GM12892 (cell line): ENCODE measurements at places on chromosomes 2 and 18.

GRCh38 chr2:117519721-117520120 is 294.8 kb upstream of the DDX18 start:
- no peak for DNase-seq

DNA sequence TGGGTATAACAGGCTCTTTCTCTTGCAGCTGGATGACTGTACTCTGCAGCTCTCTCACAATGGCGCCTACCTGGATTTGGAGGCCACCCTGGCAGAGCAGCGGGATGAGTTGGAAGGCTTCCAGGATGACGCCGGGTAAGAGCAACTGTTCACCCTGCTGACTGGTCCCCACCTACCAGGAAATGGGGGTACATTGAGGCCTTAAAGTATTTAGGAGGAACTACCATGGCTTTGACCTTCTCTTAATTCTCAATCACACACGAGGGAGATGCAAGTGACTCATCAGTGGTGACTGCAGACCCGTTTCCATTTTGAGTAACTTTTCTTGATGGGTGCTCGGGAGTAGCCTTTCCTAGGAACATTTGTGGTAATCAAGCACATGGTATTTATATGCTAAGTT is 58.0 kb downstream of the FHOD3 start:
- no peak for DNase-seq

DNA sequence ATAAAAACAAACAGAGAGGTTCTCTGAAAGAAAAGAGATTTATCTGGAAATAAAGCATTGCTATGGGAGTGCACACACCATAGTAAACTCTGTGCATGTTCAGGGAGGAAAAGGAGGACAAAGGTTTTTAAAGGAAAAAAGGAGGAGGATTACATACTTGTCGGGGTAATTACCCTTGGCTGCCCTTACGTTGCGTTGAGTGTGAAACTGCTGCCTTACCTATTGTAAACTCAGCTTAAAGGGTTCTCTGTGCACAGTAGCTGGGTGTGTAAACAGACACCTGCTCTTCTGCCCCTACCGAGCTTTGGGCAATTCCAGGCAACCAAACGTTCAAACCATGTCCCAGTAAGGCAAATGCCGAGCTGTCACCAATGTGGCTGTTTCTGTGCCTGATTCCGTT is 29.6 kb upstream of the PXDN start:
- DNase-seq = no peak

GRCh38 chr18:76785872-76786271 is 36.5 kb upstream of the ZNF236 start:
- no peak for DNase-seq

DNA sequence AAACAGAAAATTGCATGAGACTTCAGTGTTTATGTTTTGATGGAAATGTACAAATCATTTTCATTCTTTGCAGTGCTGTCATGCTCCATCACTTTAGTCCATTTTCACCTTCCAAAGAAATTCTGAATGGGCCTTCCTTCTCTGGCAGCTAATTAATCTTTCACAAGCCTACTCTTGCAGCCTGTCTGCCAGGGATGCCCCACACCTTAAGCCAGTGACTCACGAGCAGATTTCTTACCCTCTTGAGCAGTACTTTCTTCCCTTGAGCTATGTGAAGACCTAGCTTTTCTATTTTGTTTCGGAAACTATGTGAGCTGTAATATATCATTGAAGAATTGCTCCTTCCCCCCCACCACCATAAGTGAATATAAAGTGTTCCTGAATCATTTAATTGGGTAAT is 404.3 kb upstream of the VWC2L start:
- no peak for DNase-seq

GRCh38 chr2:113157118-113157896 is 16.5 kb upstream of the PSD4 start:
- peak; percentile 58 for DNase-seq
